ENCODE measurements at places on chromosomes 7 and 10.

GRCh38 chr10:106949680-106950478 is 214.6 kb downstream of the SORCS1 start:
- DNase-seq = no peak

DNA sequence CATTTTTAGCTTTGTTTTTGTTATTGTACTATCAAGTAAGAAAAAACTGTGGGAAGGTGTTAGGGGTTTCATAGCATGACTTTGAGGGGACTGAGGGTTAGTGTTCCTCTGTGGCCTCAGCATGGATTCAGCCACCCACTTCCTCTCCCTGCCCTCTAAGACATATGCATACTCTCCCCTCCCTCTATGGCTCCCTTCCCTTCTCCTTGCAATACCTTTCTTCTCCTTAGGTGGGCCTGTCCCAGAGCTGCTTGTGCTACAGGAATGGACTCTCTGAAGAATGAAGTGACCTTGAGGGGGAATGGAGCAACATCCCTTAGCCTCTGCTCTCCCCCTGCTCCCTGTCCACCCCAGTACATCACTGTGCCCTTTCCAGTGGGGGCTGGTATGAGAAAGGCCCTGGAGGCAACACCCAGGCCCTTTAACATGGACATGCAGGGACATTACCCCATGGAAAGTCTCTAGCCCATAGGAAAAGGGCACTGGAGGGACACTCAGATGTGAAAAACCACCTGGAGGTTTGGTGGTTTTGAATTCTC is 22.4 kb downstream of the CDH23 start:
- no peak for DNase-seq

GRCh38 chr7:28077616-28078015 is 103.0 kb downstream of the JAZF1 start:
- DNase-seq = no peak

GRCh38 chr10:45179691-45180090 is 135.7 kb downstream of the OR13A1 start:
- no peak for DNase-seq

DNA sequence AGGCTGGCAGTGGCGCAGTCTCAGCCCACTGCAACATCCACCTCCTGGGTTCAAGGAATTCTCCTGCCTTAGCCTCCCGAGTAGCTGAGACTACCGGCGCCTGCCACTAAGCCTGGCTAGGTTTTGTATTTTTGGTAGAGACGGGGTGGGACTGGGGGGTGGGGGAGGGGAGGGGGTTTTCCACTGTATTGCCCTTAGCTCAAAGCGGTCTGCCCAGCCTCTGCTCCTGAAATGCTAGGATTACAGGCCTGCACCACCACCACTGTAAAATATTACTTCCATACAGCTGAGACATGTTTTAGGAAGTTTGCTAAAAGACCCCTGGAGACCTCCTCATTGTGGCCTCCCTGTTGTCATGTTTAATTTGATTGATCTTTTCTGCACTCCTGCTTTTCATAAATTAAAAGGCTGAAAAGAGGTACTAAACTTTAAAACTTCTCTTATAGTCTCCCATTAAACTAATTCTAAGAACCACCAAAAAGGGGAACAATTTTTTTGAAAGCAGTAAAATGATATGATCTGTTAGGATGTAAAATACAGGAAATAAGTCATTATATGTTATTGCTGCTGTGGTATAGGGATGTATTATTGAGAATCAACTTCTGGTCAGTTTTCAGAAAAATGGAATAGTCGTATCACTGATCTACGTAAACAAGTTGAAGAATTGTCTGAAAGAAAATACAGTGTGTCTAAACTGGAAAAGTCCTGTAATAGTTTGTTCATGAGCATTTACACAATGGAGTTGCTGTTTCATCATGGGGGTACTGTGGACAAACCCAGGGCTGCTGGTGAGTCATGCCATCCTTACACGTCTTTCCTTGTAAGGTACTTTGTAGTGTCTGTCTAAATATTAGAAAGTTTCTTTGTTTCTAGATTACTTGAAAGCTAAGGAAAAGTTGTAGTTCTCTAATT is 72.9 kb upstream of the TMEM248 start:
- DNase-seq = peak; percentile 67

DNA sequence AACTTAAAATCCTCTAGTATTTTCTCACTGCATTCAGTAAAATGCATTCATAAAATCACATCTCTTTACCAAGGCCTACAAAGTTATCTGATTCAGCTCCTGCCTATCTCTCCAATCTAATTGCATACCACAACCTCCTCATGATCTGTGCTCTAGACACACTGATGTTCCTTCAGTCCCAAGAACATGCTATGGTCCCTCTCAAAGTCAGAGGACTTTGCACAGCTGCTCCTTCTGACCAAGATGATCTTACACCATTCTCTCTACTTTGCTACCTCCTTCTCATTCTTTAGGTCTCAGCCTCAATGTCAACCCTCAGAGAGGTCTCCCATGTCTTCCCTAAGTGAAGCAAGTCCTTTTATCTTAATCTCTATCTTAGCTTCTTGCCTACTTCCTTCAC is 45.5 kb downstream of the CAV1 start:
- peak; percentile 78 for DNase-seq

DNA sequence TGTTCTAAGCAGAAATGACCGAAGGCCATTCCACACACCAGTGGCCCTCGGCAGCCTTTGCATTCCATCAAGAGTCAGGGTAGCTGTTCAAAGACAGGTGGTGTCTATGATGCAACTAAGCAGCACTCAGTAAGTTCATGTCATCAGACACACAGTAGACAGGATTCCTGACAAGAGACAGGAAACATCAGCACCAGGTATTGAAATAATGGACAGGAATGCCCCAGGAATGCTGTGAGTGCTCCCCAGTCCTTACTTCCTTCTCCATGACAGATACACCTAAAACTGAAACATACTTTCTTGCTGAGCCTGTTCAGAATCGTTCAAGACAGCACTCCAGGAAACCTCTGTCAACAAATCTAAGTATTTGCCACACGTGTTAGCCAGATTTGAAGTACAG is 204.4 kb downstream of the TPST1 start:
- DNase-seq = no peak

DNA sequence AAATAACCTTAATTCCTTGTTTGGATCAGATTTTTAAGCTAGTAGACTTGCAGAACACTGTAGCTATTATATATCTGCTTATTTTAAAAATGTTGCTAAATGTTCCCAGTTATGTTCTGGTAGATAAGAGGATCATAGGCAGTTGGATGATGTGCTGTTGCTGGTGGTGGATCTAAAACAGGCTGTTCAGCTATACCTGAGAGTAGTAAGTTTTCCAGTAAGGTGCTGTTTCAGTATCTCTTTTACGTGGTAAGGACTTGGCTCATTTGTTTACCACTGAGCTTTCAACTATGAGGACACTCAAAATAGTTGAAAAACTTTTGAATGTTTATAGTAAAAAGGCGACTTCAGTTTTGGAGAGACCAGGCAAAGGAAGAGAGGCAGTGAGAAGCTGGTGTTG is 180.9 kb downstream of the CDK14 start:
- no peak for DNase-seq

GRCh38 chr10:11446864-11447263 is 164.6 kb downstream of the USP6NL start:
- no peak for DNase-seq

- DNase-seq = peak; percentile 83
These were observed 302.6 kb upstream of the SEMA3D start for GRCh38 chr7:85489498-85489897.

DNA sequence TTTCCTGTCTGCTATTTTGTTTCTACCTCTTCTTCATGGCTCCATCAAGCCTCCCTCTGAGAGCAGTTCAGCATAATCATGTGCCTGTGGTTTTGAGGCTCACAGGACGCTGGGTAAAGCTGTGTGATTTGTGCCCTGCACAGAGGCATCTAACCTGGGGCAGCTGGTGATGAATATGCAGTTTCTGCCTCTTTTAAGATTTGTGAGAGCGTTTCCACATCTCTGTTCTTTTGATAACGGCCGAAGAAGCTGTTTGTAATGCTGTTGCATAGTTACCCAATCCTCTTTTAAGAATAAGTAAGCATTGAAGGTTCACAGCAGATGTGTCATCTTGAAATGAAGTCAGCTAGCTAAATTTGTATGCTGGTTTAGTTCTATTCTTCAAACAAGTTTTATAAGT is 45.2 kb downstream of the PNLIPRP3 start:
- DNase-seq = no peak

DNA sequence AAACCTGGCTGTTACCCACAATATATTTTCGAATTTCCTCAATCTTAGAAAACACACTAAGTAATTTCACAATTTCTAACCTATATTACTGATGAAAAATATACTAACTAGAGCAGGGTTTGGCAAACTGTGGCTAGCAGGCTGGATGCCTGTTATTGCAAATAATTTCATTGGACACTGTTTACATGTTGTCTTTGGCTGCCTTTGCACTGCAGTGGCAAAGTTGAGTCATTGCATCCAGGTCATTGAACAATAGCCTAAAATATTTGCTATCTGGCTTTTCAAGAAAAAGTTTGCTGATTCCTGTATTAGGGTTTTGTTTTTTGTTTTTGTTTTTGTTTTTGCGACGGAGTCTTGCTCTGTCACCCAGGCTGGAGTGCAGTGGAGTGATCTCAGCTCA is 47.2 kb downstream of the KIF11 start:
- DNase-seq = peak; percentile 55
